ENCODE measurements at places on chromosomes 1 and 21.
A peak's percentile ranks its signal among the peaks of the same experiment; 100 is the strongest.

DNA sequence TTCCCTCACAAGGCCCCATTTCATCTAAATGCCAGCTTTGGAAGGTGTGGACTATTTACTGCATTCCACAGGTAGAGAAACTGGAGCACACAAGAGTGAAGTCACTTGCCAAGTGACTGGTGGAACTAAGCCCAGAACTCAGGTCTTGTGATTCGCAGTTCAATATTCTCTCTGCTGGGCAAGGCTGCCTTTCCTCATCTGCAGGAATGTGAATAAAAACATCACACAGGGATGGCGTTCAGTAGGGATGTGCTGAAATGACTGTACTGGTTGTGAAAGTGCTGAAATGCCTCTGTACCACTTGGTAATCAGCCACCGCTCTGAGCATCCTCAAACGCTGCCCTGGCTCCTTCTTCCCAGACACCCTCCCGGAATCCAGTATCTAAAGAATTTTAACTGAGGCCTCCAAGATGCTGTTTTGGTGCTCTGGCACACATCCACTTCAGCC lies 145.6 kb downstream of the HIVEP3 start:
- no peak for DNase-seq

- no peak for DNase-seq
Measured at GRCh38 chr1:244106176-244106575, 55.1 kb downstream of the ZBTB18 start.

DNA sequence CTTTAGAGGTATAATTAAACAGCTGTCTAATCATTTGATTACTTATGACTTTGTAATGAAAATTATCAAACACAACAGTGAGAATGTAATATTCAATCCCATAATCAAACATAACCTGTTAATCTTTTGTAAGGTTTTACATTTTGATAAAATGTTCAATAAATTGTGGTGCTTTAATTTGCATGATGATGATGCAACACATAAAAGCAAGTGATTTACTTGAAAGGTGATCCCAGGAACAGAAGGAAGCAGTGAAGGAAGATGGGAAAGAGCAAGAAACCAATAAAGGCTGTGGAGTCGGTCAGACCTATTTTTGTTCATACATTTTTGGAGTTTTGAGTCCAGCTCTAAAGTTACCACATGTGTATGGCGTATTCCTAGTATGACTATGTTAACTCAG lies 29.6 kb downstream of the ZNF695 start:
- no peak for DNase-seq

GRCh38 chr21:21631961-21632360 lies 633.8 kb downstream of the NCAM2 start:
- no peak for DNase-seq

DNA sequence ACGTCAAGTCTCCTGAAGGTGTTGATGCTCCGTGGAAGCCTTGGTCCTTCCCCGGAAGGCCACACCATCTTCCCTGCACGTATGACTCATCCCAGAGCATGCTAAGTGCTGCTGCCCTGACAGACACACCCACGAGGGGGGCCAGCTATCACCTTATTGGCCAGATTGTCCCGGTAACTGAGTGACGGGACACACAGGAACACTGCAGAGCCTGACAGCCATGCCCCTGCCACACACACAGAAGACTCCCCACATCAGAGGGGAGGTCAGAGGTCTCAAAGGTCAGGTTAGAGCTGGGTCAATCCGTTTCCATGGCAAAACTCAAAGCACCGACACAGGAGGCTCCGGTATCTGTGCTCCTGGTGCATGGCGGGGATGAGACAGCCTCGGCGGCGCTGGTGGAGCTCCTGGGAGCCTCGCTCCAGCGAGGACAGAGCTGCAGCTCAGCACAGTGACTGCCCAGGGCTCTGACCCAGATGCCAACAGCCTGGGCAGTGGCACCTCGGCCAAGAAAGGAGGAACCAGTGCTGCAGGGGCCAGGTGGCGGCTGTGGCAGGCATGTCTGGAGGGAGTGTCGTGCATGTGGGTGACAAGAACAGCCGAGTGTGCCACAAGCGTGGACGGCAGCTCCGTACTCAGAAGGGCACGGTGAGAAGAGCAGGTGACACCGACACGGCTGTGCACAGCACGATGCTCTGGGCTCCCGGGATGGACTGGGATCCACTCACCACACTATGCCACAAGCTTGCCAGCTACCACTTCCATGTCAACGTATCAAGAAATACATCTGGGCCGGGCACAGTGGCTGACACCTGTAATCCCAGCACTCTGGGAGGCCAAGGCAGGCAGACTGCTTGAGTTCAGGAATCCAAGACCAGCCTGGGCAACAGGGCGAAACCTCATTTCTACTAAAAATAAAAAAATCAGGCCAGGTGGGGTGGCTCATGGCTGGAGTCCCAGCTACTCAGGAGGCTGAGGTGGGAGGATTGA lies 14.8 kb upstream of the TMEM240 start:
- DNase-seq: no peak

GRCh38 chr1:226181996-226182714 lies 4.4 kb downstream of the ACBD3 start:
- DNase-seq: no peak

DNA sequence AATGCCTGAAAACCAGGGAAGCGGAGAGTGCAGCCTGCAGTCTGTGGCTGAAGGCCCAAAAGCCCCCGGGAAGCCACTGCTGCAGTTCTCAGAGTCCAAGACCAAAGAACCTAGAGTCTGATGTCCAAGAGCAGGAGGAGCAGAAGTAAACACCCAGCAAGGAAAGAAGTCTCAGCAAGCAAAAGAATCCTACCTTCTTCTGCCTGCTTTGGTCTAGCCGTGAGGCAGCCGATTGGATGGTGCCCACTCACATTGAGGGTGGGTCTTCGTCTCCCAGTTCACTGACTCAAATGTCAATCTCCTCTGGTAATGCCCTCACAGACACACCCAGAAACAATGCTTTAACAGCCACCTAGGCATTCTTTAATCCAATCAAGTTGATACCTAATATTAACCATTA lies 217.5 kb downstream of the PLA2G4A start:
- DNase-seq: no peak

DNA sequence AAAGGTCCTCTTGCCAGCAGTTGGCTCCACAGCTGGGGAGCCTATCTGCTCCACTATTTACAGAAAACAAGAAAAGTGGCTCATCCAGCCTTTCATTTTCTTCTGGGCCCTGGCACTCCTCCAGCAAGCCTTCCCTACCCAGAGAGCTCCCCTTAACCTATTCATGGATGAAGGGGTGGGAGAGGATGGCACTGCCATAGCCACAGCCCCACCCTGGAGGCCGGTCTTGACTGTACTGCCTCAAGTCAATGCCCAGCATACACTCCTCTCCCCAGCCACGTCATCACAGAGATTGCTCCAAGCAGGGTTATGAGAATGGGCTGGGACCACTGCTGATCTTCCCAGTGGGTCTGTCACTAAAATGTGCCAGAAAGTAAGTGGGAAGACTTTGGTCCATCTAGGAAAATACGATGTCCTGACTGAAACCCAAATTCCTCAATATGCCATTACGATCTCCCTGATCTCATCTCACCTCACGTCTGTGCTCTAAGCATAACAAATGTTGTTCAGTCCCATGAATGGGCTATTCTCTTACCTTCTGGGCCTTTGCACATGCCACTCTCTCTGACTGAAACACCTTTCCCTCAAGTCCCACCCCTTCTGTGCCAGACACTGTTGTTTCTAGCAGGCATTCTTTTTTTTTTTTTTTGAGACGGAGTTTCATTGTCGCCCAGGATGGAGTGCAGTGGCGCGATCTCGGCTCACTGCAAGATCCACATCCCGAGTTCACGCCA lies 21.4 kb upstream of the PTAFR start:
- DNase-seq: no peak

- DNase-seq: no peak
Measured at GRCh38 chr1:47181095-47181954, 8.5 kb downstream of the PDZK1IP1 start.

GRCh38 chr1:243548516-243548915 lies 292.7 kb downstream of the SDCCAG8 start:
- DNase-seq: no peak

DNA sequence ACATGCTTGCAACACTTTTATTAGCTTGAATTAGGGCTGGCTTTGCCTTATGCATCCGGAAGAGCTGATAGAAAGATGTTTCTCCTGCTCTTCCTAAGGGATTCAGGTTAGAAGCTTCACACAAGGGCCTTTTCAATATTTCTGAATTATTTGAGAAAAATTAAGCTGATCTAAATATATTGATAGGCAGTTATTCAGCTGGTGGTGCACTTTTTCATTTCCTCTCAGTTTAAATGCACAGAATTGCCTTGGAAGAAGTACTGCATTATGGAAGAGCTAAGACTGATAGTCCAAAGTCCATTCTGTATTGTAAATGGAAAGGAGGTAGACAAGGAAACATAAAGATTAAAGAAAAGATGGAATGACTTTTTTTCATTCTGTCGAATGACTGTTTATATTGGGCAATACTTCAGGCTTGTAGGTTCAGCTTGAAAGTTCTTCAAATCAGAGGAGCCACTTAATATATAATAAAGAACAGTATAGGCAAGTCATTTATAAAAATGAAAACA lies 398.4 kb upstream of the B3GALT2 start:
- DNase-seq: no peak

DNA sequence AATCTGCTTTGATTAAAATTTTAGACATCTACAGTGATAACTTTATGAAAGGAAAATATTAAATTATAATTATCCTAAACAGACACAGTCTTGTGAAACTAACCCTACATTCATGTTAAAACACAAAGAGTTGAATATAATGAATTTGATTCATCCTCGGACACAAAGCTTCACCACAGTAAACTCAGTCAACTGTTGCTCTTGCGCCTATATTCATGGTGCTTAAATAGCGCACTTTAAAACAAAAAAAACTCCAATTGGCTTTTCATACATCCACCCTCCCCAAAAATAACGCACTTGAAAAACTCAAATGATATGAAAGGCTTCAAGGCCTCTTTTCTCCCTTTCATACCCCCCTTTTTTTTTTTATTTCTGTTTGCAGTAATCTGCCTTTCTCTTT lies 260.3 kb downstream of the FAF1 start:
- no peak for DNase-seq

GRCh38 chr21:33229099-33229783 lies 497 bp upstream of the IFNAR2 start:
- DNase-seq: peak; percentile 40

DNA sequence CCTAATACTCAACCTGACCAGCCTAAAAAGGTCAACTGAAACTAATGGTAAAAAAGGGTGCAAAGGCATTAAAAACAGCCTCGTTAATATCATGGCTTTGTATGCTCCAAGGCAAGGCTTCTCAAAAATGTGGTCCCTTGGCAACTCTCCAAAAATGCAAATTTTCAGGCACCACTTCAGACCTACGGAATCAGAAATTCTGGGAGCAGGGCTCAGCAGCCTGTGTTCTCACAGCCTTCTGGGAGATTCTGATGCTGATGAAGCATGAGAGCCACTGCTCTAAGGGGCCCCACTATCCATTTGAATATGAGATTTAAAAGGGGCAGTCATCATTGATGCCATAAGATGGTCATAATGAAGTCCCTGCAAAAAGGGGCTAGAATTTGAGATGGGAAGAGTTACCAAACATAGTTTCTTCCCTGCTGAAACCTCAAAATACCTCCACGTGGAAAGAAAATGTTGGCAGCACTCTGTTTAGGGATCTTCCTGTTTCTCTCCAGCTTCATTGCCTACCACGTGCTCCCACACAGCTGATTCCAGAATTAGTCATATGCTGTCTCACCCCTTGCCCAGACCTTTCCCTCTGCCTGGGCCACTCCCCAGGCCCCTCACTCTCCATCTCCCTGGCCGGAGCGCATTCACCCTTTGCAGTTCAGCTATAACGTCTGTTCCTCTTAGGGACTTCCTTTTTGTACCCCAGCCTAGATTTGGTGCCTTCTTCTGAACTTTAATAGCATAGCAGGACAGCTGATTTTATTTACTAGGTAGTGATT lies 46.7 kb downstream of the PHC2 start:
- DNase-seq: peak; percentile 68

DNA sequence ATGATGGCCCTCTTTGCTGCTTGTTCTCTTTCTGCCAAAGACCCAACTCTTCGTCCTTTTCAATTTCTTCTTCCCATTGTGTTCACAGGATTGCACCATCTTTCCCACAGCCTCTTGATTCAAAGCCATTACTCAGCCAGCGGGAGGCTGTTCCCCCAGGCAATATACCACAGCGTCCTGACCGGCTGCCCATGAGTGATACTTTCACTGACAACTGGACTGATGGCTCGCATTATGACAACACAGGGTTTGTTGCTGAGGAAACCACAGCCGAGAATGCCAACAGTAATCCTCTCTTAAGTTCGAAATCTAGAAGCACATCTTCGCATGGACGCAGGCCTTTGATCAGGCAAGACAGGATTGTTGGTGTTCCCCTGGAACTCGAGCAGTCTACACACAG lies 167.4 kb downstream of the LRRC40 start:
- DNase-seq: no peak

DNA sequence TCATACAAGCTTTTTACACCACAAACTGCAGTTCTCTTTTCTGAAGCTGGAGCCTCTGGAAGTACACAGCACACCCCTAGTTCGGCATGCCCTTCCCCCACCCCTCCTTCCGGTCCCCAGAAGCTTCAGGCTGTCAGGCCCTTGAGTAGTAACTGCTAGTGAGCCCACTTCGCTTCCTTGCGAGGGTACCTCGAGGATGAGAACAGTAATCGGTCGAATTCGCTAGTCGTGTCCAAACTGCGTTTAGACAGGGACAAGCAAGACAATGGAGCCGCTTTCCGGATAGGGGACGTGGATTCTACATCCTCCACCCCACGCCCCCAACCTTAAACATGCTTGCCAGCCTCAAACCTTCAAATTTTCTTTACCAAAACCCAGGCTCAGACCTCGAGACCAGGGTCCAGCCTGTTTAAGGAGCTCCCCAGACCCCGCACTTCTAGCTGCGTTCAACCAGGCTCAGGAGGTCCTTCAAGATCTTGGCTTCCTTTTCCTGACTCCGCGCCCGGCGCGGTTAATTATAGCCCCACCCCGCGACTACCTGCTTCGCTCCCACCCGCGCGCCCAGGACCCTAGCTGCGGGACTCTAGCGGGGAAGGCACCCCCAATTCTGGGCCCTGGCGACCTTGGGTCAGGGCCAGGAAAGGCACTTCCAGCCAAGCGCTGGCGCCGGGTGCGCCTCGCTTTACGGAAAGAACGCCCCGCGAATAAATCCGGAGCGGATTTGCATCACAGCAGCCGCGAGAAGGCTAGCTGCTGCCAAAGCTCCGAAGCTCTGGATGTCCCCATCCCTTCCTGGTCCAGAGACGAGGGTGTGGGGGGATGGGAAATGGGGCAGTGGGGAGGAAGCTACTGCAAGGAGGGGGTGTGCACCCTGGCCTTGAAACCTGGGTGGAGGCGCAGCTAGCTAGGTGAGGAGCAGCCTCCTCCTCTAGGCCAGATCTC lies 8.1 kb upstream of the TSPAN1 start:
- DNase-seq: peak; percentile 22

- DNase-seq: no peak
Measured at GRCh38 chr21:42127164-42128150, 56.3 kb downstream of the UMODL1 start.

DNA sequence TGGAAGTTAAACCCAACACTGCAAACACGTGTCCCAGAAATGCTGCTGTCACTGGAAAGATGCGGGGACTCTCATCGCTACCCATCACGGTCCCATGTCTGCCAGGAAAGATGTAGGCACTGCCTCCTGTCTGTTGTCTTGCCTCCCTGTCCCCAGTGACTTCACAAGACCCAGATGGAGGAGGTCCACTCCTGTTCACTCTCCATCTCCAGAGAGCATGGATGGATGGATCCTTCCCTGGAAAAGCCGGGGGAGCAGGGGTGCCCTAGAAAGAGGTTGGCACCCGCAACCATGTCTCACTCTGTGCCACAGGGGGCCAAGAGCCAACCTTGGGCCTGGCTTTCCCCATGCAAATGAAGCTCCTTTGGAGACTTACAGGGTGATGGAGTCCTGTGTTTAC lies 135.5 kb downstream of the GLIS1 start:
- DNase-seq: no peak

GRCh38 chr1:225418598-225418997 lies 9.2 kb downstream of the LBR start:
- no peak for DNase-seq
